Bone marrow (tissue), 2 donors: ENCODE measurements at places on chromosomes 6 and 20.

DNA sequence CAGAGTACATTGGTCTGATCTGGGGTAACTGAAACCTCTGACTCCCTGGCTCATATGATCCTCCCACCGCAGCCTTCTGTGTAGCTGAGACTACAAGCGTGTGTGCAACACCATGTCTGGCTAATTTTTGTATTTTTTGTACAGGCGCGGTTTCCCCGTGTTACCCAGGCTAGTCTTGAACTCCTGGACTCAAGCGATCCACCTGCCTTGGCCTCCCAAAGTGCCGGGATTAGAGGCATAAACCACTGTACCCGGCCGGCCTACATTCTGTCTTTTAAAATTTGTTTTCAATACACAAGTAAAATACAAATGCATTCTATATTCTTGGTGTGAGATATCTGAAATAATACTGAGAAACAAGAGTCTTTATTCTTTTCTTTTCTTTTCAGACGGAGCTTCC, 1.7 kb upstream of the CBFA2T2 start:
- DNase-seq = no peak

DNA sequence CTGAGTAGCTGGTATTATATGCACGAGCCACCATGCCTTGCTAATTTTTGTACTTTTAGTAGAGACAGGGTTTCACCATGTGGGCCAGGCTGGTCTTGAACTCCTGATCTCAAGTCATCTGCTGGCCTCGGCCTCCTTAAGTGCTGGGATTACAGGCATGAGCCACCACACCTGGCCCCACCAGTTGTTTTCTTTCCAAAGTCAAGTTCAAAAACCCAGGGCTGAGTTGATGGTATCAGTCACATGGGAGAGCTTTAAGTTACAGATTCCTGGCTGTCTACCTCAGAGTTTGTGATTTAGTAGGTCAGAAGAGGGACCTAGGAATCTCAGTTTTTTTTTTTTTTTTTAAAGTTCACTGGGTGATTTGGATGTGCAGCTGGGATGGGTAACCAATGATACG, 107.7 kb downstream of the SCP2D1 start:
- no peak for DNase-seq

- no peak for DNase-seq
Observed at GRCh38 chr6:80142586-80142985, 36.1 kb downstream of the BCKDHB start.

- DNase-seq = no peak
Observed at GRCh38 chr6:66179361-66179760, 472.3 kb upstream of the EYS start.

GRCh38 chr20:38893565-38894090, 32.6 kb upstream of the FAM83D start:
- DNase-seq = peak; percentile 30

DNA sequence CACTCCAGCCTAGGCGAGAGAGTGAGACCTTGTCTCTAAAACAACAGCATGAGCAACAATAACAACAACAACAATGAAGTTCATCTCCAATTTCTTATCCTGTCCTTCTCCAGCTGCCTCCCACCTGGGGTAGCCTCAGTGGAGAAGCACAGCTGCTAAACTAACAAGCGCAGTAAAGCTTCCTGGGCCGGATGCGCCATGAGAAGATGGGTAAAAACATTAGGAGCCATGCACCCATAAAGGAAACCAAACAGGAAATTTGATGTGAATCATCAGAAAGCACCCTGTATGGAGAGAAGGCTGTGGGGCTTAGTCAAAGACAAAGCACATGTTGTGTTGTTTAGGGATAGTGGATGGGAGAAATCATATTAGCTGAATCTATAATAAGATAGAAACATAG, 61.1 kb upstream of the CCN6 start:
- DNase-seq = peak; percentile 78

- no peak for DNase-seq
Observed at GRCh38 chr6:90917376-90917775, 330.5 kb upstream of the MAP3K7 start.

DNA sequence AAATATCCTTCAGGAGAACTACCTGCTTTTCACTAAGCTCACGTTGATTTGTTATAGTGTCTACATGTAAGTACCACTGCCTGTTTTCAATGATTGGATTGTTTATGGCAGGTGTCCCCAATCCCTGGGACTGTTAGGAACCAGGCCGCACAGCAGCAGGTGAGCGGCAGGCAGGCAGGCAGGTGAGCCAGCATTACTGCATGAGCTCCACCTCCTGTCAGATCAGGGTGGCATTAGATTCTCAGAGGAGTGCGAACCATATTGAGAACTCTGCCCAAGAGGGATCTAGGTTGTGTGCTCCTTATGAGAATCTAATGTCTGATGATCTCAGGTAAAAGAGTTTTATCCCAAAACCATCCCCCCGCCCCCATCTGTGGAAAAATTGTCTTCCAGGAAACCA, 303.3 kb downstream of the EYA4 start:
- no peak for DNase-seq

GRCh38 chr6:81752084-81752920, at the start of gene TENT5A:
Gene TENT5A, minus strand, starts transcription at chr6:81752681. Its CDS starts 540 bp downstream, at chr6:81752141.
- peak; percentile 82 for DNase-seq

GRCh38 chr6:169321546-169321945, 67.9 kb upstream of the THBS2 start:
- no peak for DNase-seq

- no peak for DNase-seq
Observed at GRCh38 chr6:110490110-110490509, 13.7 kb upstream of the SLC22A16 start.

DNA sequence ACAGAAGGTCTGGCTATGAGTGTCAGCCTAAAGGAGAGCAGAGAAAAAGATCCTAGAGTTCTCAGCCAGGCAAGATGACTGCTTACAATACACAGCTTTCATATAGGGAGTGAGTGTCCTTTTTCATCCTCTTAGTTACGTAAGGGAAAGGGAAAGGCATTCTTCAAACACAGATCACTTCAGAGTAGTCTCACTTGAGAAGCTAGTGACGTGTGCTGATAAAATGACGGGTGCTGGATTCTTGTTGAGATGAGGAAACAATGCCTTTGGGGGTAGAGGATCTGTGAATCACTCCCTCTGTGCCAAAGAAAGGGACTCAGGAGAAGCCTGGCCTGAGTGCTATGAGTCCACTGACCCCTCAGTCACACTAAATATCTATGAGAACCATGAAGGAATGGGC, 117.3 kb downstream of the QRSL1 start:
- no peak for DNase-seq

DNA sequence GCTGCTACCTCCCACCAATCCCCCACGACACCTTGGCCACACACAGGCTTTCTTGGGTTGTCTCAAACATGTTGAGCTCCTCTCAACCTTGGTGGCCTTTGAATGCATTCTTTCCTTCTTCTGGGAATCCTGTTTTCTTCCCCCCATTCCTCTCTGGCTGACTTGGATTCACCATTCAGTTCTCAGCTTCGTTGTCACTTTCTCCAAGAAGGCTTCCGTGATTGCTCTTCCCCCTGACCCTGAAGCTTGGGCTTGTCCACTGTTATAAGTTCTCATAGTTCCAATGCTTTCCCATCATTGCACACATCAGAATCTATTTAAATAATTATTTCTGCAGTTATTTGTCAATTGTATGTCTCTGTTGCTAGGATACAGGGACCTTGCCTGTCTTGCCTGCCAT, 64.2 kb downstream of the RBM38 start:
- DNase-seq = no peak

DNA sequence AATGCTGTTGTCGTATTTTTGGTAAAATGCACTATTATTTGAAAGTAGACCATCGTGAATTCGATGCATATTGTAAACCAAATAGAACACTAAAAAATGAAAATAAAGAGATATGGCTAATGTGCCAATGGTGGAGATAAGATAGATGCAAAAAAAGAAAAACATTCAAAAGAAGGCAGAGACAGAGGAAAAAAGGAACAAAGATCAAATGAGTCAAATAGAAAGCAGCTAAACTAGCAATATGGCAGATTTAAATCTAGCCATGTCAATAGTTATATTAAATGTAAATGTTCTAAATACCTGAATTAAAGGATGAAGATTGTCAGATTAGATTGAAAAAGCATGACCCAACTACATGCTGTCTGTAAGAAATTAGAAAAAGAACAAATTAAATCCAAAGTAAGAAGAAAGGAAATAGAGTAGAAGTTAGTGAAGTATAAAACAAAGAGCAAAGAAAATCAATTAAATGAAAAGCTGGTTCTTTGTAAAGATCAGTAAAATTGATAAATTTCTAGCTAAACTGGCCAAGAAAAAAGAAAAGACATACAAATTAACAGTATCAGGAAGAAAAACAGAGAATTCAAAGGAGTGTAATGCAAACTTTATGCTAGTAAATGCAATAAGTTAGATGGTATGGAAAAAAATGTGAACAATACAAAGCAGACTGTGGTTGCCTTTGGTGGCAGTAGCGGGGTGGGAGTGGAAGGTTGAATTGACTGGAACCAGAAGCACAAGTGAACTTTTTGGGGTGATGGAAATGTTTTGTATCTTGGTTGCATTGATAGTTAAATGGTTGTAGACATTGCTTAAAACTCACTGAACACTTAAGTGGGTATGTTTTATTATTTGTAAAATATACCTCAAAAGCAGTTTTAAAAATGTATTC, 44.8 kb downstream of the PTPN1 start:
- no peak for DNase-seq

GRCh38 chr6:71082033-71082650, 125.3 kb upstream of the B3GAT2 start:
- no peak for DNase-seq
